Cerebellum (tissue), 4 donors: ENCODE measurements at places on chromosomes 2 and 18. TPM values are rescaled to one million over a fixed set of nuclear protein-coding genes. Genes with fewer than 3 reads are reported as not detected.
A peak's percentile ranks its signal among the peaks of the same experiment; 100 is the strongest.

The FAM228A gene
- 3.5 TPM for total RNA-seq

DNA sequence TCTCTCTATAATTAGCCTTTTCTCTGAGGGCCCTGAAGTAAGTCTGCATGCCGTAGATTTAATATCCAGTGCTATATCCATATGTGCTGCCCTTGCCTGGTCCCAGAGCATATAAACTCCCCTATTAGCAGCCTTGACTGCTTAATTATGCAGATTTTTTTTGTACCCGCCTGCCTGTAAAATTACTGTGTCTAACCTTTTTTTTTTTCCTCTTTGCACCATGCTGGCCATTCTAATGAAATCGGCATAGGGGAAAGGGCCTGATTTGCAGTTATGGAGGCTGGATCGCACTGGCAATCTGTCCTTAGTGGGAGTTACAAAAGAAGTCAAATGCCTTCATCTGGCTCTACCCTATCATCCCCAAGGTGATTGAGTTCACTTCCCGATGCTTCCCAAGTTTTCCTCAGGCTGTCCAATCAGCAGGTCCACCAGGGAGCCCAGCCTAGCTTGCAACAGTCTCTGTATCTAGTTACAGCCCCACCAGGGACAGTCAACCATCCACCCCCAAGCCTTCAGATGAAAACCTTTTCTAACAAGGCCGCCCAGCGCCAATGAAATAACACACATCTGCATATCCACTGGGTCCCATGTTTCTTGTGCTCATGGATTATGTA is 239.0 kb downstream of the ZNF521 start:
- DNase-seq, result no peak

The FAM124B gene
- 5.2 TPM for total RNA-seq

The SLC30A3 gene
- total RNA-seq, result 3.2 TPM

GRCh38 chr2:64325477-64325851 is 128.5 kb upstream of the LGALSL start:
- DNase-seq, result no peak

The CNDP2 gene
- 36.5 TPM for total RNA-seq

DNA sequence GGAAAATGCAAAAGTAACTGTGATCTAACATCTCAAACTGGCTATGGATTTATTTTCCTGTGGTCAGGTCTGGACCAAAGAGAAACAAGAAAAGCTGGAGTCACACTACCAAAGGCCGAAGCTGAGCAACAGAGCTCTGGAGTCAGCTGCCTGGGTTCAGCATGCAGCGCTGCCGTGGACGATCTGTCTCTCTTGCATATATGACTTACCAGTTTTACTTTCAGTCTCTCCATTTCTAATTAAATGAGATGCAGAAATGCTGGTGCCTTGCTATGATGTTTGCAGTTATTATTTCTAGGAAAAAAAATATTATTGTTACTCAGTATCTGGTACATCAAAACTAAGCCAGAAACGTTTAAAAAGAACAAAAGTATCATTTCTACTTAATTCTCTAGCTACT is 813.2 kb downstream of the RNF144A start:
- no peak for DNase-seq

The NPPC gene
- 2.0 TPM for total RNA-seq

- DNase-seq, result no peak
Measured at GRCh38 chr2:196239622-196240587, 68.5 kb upstream of the STK17B start.

- no peak for DNase-seq
Measured at GRCh38 chr18:23837591-23837990, 148.3 kb downstream of the LAMA3 start.

The ATG9A gene
- 22.0 TPM for total RNA-seq

The PTRHD1 gene
- total RNA-seq, result 24.7 TPM

DNA sequence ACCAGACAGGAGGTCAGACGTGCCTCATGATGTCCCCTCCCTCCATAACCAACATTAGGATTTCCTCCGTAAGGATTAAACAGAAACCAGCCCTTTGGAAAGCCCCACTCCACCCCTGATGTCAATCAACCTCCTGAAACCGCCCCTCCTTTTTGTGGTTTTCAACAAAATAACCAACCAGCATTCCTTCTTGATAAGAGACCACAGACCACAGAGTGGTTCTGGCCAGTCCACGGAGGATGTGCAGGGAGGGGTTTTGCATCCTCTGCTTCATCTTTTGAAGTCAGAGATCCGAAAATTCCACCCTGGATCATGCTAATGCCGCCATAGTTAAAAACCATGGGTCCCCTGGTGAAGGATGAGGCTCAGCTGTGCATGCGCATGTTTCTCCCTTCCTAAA is 180.0 kb upstream of the CCDC150 start:
- DNase-seq, result no peak

The D2HGDH gene
- total RNA-seq, result 6.3 TPM

GRCh38 chr2:201093573-201093972 is 21.8 kb downstream of the NDUFB3 start:
- no peak for DNase-seq

GRCh38 chr2:1224901-1225300 is 188.4 kb upstream of the TPO start:
- DNase-seq, result no peak

- DNase-seq, result no peak
Measured at GRCh38 chr2:96664366-96664925, 21.9 kb downstream of the FER1L5 start.

- DNase-seq, result no peak
Measured at GRCh38 chr2:65807942-65808341, 375.5 kb upstream of the SPRED2 start.

The DNAJC5G gene
- 1.3 TPM for total RNA-seq

- DNase-seq, result no peak
Measured at GRCh38 chr2:51424418-51424817, 392.5 kb upstream of the NRXN1 start.

The DUSP19 gene
- total RNA-seq, result 5.9 TPM

GRCh38 chr2:88117973-88118372 is 9.9 kb downstream of the FABP1 start:
- DNase-seq, result no peak

The LTBP1 gene
- 8.6 TPM for total RNA-seq

The USP34 gene
- total RNA-seq, result 246 TPM

The ASB18 gene
- total RNA-seq, result 0.45 TPM

The OTOS gene
- 1.4 TPM for total RNA-seq

The SPC25 gene
- total RNA-seq, result 10.2 TPM

The TTN gene
- total RNA-seq, result 4.3 TPM

DNA sequence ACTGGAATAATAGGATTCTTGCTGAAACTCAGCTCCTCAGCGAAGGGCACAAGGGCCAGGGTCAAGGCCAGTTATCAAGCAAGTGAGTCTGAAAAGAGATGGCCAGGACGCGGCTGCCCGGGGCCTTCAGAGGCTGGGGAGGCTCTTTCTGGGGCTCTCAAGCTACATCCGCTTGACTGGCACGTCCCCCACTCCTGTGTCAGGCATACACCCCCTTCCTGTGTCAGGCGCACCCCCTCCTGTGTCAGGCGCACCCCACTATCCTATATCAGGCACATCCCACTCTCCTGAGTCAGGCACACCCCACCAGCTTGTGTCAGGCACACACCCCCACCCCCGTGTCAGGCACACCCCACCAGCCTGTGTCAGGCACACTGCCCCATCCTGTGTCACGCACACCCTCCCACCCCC is 91.8 kb downstream of the TPO start:
- DNase-seq, result no peak

GRCh38 chr18:46916551-46917107 is 678 bp downstream of the PIAS2 start:
- peak; percentile 51 for DNase-seq

The PARD3B gene
- 30.6 TPM for total RNA-seq

The GAD1 gene
- total RNA-seq, result 154 TPM

The WDSUB1 gene
- 14.0 TPM for total RNA-seq

- no peak for DNase-seq
Measured at GRCh38 chr2:77434880-77435279, 87.3 kb downstream of the LRRTM4 start.

- DNase-seq, result no peak
Measured at GRCh38 chr2:181680937-181681811, 857 bp upstream of the NEUROD1 start.

DNA sequence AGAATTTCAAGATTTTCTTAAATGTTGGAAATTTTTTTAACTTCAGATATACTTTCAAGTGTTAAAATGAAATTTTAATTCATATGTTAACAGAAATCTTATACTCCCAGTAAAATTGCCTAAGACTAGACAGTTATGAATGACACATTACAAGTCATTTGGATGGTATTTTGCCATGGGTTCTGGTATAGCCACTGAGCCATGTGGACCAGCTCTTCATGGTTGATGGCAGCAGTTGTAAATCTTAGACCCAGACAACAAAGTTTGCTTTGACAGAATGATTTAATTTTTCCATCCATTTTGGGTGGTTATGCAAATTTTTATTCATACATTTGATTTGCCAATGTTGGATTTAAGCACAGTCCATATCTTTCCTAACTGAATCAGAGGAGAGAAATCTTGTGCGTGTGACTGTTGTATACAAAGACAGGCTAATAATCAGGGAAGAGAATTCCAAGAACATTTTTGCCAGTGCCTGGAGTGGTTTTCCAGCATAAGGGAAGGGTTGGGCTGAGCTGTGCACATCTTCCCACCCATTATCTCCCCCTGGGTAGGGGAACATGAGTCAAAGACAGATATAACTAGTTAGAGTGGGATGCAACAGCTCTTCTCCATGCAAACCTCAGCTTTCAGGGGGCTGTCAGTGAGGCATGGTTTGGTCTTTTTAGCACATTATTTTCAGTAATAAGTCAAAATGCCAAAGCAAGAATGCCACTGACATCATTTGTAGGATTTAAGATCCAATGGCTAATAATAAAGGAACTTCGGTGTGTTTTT is 28.1 kb upstream of the INPP4A start:
- DNase-seq, result no peak

The CCT4 gene
- total RNA-seq, result 90.5 TPM

The KCNK3 gene
- 6.3 TPM for total RNA-seq

- DNase-seq, result no peak
Measured at GRCh38 chr2:171566057-171566456, 43.8 kb downstream of the CYBRD1 start.

- no peak for DNase-seq
Measured at GRCh38 chr18:6917072-6917471, 187.6 kb downstream of the ARHGAP28 start.

The TCF23 gene
- not detected for total RNA-seq

The SCN9A gene
- total RNA-seq, result 69.0 TPM
